Muscle of back (tissue), 13 donors: ENCODE measurements at places on chromosomes 2 and 18.

DNA sequence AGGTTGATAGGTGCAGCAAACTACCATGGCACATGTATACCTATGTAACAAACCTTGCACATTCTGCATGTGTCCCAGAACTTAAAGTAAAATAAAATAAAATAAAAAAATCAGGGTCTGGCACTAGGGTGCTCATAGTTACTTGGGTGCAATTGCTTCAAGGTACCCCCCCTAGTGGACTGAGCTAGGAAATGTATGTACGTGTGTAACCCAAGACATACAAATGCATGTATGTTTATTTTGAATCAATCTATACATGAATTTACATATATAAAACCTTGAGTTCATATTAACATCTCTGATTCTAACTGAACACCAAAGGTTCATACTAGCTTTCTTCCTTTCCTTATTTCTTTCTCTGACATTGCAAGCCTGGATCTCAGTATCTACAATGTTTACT is 51.5 kb downstream of the USP37 start:
- DNase-seq, result no peak

- DNase-seq, result no peak
Measured at GRCh38 chr2:234633581-234634230, 136.8 kb upstream of the ARL4C start.

DNA sequence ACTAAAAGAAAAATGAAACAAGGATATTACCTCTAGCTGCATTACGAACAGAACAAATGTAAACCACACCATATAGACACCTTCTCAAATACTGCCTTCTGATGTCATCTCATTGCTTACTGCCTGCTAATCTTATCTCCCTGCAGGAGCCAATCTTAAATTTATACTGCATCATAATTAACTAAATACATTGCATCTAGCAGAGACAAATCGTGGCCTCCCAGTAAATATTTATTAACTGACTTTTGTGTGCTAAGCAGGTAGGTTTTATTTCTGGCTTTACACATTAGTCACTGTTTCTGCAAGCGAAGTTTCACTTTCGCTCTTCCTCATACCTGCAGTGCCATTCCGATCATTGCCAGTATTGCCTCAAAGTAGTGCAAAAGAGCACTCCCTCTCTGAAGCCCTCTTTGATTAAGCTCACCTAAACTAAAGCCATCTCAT is 67.5 kb downstream of the SPATS2L start:
- no peak for DNase-seq

- peak; percentile 6 for DNase-seq
Measured at GRCh38 chr2:67825476-67825875, 237.3 kb downstream of the C1D start.

DNA sequence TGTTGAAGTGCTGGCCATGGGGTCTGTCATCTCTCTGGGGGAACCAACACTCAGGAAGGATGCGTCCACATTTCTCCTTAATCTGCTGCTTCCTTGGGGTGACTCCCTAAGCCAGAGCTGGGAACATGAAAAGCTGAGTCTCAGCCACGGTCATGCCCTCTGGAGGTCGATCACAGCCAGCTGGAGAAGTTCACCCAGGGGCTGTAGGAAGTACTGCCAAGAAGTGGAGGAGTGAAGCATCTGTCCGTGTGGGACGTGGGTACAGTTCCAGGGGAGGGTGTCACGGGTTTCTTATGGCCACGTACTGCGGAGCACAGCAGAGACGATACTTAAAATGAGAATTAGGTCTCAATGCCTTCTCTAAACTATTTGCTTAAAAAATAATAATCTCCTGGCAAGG is 42.4 kb upstream of the IGFBP2 start:
- no peak for DNase-seq

DNA sequence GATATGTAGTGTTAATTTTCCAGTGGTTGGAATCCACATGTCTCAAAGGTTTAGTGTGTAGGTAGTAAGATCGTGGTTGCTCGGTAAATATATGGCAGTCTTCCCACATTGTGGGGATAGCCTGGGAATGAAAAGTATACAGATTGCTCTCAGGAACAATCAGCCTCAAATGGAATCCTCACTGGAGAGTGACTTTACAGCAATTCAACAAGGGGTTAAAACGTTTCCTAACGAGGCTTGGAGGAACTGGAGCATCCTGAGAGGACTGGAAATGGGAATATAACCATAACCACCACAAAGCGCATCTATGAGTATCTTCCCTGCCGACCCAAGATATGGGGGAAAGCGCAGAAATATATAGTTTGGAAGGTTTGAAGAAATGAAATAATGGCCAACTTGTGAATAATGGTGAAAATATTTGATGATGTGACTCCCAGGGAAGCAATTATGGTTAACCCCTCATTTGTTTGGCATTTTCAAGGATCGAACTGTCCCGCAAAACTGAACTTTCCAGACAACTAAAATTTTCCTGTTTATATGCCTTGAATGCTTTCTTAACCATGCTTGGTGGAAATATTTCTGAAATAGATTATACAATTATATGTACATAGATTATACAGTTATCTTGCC is 100.7 kb upstream of the FOSL2 start:
- DNase-seq, result peak; percentile 71

- DNase-seq, result no peak
Measured at GRCh38 chr2:117058366-117058765, 756.1 kb upstream of the DDX18 start.

- no peak for DNase-seq
Measured at GRCh38 chr2:146129231-146129630, 1609.3 kb upstream of the ZEB2 start.

GRCh38 chr2:208010506-208010905 is 14.8 kb downstream of the PLEKHM3 start:
- no peak for DNase-seq

GRCh38 chr2:52115750-52116149 is 1083.8 kb upstream of the NRXN1 start:
- no peak for DNase-seq

DNA sequence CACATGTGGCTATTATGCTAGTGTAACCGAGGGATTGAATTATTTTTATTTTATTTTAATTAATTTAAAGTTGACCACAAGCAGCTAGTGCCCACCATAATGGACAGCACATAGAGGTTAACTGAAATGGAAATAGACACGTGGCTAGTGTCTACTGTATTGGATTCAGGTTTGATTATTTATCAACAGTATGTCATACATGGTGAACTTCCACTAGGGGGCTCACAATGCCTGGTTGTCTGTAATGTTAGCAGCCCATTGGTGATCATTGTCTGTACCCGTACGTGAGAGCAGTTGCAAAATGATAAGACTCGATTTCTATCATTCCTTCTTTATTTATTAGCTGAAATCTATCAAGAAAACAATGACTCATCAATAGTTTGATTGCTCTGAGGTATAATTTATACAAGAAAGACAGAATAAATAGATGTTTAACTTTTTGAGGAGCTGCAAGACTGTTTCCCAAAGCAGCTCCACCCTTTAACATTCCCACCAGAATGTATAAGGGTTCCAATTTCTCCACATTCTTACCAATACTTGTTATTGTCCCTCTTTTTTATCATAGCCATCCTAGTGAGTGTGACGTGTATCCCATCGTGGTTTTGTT is 76.5 kb downstream of the CYBRD1 start:
- DNase-seq, result peak; percentile 60

DNA sequence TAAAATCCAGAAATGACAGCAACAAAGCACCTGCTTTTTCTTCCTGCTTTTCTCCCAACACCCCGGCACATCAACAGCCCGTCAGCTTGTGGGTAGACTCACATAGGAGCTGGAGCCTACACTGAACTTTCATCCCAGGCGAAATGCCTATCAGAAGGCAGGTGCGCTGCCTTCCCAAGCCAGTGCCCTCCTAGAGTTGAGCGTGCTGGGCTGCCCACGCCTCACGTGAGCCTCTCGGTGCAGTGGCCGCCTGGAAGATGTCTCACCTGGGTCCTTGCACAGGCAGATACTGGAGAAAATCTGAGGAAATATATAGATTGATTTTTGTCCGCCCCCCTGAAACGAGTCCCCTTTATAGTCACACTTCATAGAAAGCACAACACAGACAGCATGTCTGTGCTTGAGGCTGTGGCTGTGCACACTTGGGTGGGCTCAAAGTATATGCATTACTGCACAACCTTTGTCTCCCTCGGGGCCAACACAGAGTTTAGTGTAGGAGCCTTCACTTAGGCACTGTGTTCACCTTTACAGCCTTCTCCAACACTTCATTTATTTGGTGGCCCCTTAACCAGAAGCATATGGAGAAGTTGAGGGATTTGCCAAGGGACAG is 112.5 kb downstream of the SMAD7 start:
- DNase-seq, result no peak

DNA sequence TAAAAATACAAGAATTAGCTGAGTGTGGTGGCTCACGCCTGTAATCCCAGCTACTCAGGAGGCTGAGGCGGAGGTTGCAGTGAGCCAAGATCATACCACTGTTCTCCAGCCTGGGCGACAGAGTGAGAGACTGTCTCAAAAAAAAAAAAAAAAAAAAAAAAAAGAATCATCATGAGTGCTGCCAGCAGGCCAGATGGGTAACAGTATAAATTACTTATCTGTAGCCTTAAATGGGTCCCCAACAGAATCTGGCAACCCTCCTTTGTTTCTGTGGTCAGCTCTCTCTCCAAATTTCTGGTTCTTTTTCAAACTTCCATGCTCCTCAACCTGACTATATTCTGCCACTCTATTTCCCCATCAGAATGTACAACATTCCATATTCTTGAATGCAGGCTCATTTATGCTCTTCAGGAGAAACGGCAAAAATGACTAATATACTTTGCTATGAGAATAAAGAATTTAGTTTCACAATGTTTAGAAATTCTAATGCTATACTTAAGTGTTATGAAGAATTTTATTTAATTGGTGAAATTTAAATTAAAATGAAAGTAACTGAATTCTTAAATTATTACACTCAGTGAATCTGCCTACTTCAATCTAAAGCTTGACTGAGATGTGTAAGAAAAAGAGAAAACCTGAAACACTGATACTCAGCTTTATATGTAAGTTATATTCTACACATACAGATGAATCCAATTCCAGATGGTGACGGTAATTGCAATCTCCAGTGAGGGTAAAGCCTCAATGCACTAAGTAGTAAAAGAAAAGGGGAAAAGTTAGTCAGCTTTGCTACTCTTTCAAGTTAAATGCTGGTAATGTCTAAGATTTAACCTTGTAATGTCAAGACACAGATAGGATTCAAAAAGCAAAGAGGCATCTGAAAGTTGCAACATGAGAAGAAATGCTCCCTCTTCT is 24.8 kb downstream of the LPIN2 start:
- DNase-seq, result no peak

- DNase-seq, result no peak
Measured at GRCh38 chr18:34991152-34991551, 50.1 kb upstream of the MAPRE2 start.

DNA sequence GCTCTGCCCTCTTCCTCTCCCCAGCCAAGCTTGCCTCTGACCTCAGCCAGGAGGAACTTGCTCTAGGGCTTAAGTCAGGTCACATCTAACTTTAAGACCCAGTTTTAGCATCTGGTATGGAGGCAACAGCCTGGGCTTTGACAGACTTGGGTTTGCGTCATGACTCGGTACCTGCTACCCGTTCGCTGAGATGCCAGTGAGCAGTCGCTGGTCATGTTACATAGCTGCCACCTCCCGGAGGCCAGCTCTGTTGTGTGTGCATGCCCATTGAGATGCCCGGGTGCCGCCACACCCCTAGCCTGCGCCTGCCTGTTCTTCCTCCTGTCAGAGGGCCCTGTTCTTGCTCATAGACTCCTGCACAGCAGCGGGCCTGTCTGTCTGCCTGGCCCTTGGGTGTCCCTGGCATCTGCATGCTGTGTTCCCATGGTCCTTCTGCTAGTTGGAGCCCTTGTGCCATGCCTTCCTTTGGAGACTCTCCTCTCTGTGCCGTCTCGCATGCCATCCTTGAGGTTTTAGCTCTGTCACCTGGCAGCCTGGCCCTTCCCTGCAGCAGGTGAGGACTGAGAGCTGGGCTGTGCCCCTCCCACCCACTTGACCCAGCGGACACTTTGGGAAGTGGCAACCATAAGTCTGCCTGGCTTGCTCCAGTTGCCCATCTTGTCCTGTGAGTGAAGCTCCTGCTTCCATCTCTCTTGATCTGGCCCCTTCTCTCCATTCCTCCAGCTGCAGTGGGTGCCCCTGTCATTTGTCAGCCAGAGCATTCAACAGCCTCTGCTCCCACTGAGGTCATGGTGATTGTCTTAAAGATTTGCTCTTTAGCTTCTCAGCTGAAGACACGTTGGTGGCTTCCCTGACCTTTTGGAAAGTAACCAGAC is 24.9 kb downstream of the ASAP2 start:
- DNase-seq, result no peak

GRCh38 chr18:25739376-25739775 is 351.0 kb downstream of the SS18 start:
- no peak for DNase-seq

DNA sequence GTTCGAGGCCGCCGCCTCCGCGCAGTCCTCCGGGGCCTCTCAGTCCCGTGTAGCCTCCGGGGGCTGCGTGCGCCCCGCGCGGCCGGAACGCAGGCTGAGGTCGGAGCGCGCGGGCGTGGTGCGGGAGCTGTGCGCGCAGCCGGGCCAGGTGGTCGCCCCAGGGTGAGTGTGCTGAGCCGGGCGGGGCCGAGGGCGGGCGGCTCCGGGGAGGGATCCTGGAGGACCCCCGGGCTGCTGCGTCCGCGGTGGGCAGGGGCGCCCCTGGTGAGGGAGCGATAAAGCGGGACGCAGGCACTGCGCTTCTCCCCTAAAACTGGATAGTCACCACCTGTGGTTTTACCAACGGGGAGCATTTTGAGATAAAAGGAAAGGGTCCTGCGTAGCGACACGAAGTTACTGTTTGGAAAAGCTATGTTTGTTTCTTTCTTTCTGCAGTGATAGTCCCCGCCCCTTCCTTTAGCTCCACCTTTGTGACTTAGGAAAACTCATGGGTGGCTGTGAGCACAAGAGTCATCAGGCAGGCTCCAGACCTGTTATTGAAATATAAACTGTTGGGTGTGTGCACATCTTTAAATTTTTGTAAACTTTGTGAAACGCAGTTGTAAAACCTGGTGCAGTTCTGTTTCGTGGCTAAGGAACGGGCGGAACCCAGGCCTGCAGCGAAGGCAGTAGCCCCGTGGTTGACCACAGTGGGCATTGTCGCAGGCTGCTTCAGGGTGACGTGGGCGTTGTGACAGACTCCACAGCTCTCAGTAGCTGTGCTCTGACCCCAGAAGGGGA is 687 bp downstream of the CTDP1 start:
- peak; percentile 50 for DNase-seq

DNA sequence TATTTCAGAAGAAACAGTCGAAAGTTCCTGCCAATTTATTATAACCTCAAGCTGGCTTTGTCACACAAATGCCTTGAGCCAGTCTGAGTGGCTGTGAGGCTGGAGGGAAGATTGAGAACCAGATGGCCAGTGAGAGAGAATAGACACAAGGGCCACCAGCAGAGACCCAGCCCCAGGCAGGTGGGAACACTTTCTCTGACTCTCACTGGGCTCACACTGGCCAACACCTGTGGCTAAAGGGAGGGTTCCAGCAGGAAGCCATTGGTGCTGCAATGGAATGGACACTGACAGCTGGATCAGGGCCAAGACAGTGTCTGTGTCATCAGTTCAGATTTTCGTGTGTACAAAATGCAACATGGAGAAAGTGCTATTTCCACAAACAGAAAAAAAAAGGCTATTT is 29.9 kb downstream of the LOXHD1 start:
- DNase-seq, result no peak

- DNase-seq, result no peak
Measured at GRCh38 chr2:194486326-194486725, 1170.7 kb upstream of the SLC39A10 start.

GRCh38 chr2:109255654-109256053 is 126.6 kb downstream of the SH3RF3 start:
- DNase-seq, result no peak
